CD4-positive, alpha-beta T cell treated with Interleukin-12 subunit alpha and Interleukin-12 subunit beta, for 1 hour (primary cell): ENCODE measurements at places on chromosomes 5 and 9.

- peak; percentile 55 for DNase-seq
Observed at GRCh38 chr5:134079748-134080581, 34.5 kb upstream of the TCF7 start.

DNA sequence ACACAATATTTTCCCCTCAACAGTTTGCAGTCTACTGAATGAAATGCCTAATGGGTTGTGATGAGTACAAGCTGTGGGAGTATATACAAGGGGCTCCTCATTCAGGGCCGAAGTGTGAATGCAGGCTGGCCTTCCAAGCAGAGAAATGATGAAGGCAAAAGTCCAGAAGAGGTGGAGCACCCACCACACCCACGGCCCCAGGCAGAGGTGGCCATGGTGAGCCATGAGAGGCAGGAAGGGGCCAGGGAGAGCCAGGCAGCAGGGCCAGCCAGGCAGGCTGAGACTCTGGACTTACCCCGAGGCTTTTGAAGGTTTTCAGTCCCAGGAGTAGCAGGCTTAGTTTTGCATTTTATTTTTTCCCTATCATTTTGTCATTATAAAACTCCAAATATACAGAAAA, 218.1 kb downstream of the AUH start:
- no peak for DNase-seq

DNA sequence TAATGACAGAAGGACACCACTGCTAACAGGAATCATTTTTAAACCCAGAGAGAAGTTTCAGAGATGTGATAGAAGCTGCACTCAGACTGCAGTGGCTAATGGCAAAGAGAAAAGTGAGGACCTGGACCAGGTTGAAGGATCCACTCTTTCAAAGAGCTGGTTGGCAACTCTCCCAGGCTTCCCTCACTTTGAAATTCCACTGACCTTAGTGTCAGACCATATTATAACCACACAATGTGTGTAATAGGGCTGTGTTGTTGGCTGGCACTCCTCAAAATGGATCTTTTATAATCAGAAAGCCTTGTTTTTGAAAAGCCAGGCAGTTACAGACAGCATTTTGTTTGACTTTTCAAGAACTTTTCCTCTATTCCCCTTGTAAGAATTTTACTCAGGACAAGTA, 280.7 kb downstream of the PRELID2 start:
- DNase-seq, result no peak

DNA sequence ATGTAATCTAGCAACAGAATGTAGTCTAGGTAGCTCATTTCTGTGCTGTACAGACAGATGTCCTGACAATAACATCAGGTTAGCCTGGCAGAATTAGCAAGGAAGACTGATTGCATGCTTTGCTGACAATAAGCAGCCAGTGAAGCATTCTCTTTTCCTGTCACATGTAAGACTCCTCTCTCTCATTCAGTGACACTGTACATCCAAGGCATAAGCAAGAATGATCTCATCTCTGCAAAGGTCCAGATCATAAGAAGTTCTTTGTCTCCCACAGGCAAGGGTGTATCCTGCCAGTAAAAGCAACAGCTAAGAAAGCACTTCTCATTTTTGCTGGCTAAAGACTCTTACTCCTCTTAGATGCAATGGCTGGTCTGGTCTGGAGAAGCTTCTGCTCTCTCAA, 861.8 kb downstream of the TAF11L14 start:
- DNase-seq, result no peak
